Amniotic epithelial cell (primary cell): ENCODE measurements at places on chromosomes 4 and X.

DNA sequence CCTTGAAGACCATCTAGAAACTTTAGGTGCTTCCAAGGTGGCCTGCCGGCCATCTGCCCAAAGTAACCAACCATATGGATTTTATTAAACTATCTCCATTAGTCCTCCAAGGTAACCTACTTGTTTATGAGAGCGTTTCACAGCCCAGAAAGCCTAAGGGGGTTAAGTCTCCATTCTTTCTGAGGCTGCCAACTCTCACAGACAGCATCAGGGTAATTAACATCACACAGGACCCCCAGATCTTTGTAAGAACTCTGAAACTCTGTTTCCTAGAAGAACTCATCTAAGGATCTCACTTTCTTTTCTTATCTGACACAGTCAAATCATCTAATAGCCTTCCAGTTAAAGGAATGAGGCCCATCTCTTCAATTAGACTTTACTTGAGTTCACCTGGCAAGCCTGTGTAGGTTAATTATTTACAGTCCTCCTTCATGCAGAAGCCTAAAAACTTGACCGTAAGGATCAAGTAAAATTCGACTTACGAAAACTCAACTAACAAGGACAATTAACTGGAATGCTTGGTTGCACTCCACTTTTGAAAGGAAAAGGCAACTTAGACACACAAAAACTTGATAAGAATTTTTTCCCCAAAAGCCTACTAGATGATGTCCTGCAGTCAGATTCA is 252.5 kb downstream of the GRIA3 start:
- no peak for DNase-seq

- DNase-seq, result no peak
These were observed 18.4 kb downstream of the GABRQ start for GRCh38 chrX:152656087-152656486.

DNA sequence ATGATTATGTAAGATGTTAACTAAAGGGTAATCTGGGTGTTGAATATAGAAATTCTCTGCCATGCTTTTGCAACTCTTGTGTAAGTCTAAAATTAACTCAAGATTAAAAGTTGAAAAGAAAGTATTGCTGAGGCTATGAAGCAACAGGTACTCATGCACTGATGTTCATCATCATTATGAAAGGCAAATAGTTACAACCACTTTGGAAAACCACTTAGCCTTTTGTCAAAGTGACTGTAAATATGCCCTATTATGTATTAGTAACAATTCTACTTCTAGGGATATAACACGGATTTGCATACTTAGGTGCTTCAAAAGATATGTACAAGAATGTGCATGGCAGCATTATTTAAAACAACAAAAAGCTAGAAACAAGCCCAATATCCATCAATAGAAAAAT is 227.8 kb upstream of the CXXC4 start:
- peak; percentile 2 for DNase-seq

DNA sequence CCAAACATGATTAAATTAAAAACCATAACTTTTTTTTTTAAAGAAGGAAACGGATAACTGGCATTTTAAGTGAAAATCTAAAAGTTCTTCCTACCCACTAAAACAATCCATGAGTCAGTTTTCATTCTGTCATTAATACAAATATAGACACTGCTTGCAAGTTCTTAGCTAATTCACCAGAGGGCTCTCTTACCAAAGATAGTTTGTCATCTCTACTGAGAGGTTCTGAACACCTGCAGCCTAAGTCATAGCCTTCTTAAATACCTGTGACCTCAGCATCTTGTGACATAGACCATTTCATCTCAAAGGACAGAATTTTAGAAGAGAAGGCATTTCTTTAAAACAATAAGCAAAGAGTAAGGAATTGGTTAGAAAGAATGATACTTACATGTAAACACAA is 65.3 kb upstream of the FAM120C start:
- DNase-seq, result peak; percentile 54

- peak; percentile 65 for DNase-seq
These were observed 101.1 kb downstream of the CT47B1 start for GRCh38 chrX:120774606-120775005.

DNA sequence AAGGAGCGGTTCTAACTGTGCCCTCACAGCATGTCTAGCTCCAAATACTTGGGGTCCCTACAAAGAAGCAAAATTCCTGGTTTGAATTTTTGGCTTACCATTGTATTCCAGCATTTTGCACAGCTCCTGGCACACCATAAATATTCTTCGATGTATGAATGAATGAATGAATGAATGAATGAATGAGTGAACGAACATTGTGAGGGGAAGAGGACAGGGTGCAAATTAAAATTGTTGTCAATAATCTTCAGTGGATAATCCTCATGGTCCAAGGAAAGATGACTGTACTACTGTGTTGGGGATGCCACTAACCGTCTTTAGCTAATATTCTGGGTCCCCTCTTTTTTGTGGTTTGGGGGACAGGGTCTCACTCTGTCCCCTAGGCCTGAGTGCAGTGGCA is 110.9 kb upstream of the MAP3K15 start:
- DNase-seq, result no peak

GRCh38 chr4:156085100-156085499 is 131.4 kb upstream of the CTSO start:
- DNase-seq, result no peak

GRCh38 chrX:150968862-150969720 is 14.0 kb upstream of the HMGB3 start:
- DNase-seq, result no peak

GRCh38 chr4:24089851-24090534 is 200.1 kb upstream of the PPARGC1A start:
- DNase-seq, result no peak

- no peak for DNase-seq
These were observed 24.4 kb downstream of the FRAS1 start for GRCh38 chr4:78081541-78081940.

GRCh38 chr4:2419814-2420213 is 1.1 kb downstream of the CFAP99 start:
- no peak for DNase-seq

DNA sequence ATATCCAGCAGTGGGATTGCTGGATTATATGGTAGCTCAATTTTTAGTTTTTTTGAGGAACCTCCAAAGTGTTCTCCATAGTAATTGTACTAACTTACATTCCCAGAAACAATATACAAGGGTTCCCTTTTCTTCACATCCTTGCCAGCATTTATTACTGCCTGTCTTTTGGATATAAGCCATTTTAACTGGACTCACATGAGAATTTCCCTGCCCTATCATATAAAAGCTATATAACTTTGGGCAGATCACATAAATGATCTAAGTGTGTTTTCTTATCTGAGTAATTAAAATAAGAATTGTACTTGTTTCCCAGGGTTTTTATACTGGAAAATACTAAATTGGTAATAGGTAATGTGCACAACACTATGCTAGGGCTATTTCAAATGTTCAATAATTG is 25.4 kb downstream of the APOOL start:
- no peak for DNase-seq

DNA sequence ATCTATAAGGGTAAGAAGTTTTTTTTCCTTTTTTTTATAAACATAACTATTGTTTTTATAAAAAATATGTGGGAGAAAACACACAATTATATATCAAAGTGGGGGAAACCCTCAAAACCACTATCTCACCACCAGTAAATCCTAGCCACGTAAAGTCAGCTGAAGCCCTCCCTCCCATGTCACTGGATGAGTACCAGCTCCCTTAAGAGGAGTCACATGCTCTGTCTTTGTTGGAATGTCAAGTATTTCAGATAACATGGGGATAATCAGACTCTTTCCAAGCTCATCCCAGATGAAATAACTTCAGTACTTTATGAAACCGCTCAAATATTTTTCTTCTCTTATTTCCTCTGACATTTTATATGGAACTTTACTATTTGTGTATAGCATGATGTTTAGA is 2.4 kb downstream of the MYOZ2 start:
- DNase-seq, result peak; percentile 98

- no peak for DNase-seq
These were observed 193.9 kb downstream of the CPXCR1 start for GRCh38 chrX:88940904-88941303.

GRCh38 chr4:89657931-89658700 is 178.8 kb downstream of the SNCA start:
- peak; percentile 48 for DNase-seq

GRCh38 chr4:94305466-94306225 is 37.0 kb downstream of the HPGDS start:
- no peak for DNase-seq

DNA sequence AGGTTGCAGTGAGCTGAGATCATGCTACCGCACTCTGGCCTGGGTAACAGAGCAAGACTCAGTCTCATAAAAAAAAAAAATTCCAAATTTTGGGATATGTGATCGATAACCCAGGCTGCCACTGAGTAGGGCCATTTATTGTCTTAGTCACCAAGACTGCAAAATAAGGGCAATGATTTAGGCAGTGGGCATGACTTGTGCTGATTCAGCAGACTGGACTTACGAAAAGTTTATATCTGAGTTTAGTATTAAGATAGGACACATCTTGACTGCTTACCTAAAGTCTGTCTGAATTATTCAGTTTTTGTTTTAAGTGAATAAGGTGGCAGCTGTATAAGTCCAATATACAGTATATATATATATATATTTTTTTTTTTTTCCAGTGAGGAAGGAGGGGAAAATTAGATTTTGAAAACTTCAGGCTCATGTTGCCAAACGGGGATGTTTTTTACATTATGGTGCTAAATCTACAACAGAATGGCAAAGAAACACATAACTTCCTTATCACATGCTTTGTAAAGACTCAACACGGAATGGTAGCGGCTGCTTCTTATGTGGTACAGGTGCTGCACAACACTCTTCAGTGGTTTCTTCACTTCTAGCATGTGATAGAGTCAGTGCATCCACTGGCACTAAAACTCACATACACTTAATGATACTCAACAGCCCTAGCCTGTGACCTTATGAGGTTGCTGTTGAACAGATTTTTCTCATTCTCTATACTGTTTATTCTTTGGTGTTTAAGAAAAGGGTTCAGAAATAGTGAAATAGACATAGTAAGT is 6.5 kb downstream of the TEX13D start:
- no peak for DNase-seq

GRCh38 chr4:67344594-67345380 is 200.5 kb downstream of the CENPC start:
- DNase-seq, result no peak

GRCh38 chr4:131499141-131499873 is 1649.8 kb upstream of the PCDH10 start:
- DNase-seq, result peak; percentile 97

- DNase-seq, result no peak
These were observed 474.3 kb downstream of the FAT4 start for GRCh38 chr4:125789023-125789422.

DNA sequence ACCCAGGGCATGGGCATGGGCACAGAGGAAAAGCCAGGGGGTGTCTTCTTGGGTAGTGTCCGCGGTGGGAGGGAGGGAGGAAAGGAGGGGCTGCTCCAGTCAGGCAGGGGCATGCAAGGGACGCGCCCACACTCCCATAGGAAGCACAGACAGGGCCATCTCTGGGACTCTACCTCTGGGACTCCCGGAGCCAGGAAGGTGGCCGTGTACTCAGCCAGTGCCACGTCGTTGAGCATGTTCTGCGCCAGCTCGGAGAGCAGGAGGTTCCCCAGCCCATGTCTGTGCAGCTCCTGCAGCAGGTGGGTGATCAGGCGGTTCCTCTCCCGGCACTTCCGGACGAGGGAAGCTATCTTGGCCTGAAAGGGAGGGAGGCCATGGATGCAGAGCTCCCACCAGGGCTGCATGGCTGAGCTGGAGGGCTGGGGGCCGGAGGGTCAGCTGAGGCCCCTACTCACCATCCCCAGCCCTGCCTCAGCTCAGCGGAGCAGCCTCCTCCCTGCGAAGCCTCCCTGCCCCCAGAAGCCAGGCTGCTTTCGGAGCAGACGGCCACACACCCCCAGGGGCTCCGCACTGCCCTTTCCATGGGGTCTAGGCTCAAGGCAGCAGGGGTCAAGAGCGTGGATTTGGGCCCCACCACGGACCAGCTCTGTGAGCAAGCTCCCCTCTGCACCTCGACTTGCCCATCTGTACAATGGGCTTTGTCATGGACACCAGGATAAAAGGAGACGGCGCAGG is 44.6 kb downstream of the C4orf50 start:
- no peak for DNase-seq

- DNase-seq, result no peak
These were observed 1586.1 kb upstream of the AGA start for GRCh38 chr4:179028321-179028720.

DNA sequence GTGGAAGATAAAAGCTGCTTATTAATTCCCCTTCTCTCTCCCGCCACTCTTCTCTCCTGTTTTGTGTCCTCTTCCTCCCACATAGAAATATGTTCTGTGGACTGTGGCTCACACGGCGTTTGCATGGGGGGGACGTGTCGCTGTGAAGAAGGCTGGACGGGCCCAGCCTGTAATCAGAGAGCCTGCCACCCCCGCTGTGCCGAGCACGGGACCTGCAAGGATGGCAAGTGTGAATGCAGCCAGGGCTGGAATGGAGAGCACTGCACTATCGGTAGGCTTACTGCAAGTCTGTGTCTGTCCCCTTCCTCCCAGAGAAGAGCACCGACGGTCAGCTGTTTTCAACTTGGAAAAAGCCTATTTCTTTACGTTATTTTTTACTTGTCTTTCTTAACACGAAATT is 229.1 kb downstream of the DCTD start:
- no peak for DNase-seq

GRCh38 chr4:142801966-142802365 is 44.1 kb downstream of the INPP4B start:
- no peak for DNase-seq

DNA sequence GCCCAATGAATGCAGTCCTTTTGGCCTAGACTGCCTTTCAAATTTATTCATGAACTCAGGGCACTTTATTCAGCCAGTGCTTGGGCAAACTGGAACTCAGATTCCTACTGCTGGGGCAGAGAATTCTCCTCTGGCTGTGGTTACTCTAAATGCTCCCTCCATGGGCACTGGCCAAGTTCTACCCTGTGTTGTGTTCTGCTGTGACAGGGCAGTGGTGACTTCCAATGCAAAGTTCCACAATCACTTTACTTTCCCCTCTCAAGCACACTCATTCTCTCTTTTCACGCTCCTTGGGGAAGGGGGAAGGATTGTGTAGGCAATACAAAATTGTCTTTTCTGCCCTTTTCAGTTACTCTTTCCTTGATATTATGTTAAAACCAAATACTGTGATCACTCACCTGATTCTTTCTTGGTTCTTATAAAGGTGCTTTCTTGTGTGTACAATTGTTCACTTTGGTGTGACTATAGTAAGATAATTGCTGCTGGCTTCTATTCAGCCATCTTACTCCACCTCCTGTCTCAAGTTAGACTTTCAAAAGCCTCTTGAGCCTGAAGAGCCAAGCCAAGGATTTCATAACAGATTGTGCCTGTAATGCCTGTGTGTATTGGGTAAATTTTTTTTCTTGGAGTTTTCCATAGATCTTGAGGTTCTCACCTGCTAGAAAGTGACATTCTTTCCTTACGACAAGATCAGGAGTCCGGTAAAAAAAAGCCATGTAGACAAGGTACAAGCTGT is 1078.6 kb downstream of the FAM133A start:
- DNase-seq, result no peak

- DNase-seq, result no peak
These were observed 134.4 kb upstream of the CPEB2 start for GRCh38 chr4:14867847-14868246.

- peak; percentile 32 for DNase-seq
These were observed 56.1 kb upstream of the HPGD start for GRCh38 chr4:174578366-174578765.
